IPS-NIHi11 (cell line): ENCODE measurements at places on chromosomes 13 and 19.

GRCh38 chr13:40271931-40272775, 394.3 kb downstream of the FOXO1 start:
- DNase-seq, result peak; percentile 48

DNA sequence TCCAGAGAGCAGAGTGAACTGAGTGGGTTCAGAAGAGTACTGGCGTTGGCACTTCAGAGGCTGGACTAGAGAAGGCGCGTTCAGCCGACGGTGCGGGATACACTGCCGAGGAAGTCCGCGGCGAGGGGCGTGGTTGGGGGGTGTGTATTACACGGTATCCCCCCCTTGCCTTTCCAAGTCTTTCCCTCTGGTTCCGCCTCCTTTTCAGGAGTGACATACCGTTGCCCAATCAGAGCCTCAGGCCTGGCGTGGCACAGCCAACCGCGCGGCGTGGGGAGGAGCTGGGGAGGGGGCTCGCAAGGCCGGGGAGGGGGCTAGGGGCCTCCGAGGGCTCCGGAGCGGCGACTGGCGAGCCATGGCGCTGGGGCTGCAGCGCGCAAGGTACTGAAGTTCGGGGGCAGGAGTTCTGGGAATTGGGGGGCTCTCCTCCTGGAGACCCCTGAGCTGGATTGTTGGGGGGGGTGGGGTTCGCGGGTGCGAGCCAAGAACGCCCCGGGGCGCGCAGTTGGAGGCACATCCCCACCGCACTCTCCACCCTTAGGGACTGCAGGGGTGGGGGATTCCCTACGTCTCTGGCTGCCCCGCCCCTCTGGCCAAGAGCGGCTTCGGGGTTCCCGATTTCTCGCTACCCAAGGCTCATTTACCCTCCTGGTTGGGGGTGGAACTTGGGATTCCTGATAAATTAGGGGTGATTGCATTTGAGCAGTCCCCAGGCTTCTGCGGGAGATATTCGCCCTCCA, at the start of gene HIF3A:
TSS of gene HIF3A (plus strand) at position 321 of the 740 bp plus-strand sequence. CDS start at position 356, 35 bp downstream.
- DNase-seq, result peak; percentile 96

GRCh38 chr13:107238262-107238981, 670.5 kb upstream of the ARGLU1 start:
- DNase-seq, result peak; percentile 14

GRCh38 chr13:23558675-23559536, 11.3 kb upstream of the TNFRSF19 start:
- DNase-seq, result no peak
